ENCODE measurements at places on chromosomes 7 and 10.

- DNase-seq = no peak
Observed at GRCh38 chr10:53754596-53755250, 982.1 kb upstream of the MBL2 start.

DNA sequence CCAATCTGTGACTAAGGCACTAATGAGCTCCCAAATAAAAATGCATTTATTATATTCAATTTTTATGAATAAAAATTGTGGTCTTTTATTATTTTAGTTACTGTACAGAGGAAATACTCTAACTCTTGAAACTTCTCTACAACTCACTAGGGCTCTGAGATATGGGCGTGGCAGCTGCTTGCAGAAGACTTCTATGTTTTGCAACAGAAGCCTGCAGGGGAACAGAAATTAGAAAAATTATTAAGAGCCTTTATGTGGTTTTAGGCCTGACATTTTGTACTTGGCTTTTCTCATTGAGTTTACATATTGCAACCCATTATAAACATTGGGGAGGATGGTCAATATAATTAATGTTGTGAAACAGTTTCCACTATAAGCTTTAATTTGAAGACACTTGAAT is 581.4 kb downstream of the TNS3 start:
- DNase-seq = no peak

DNA sequence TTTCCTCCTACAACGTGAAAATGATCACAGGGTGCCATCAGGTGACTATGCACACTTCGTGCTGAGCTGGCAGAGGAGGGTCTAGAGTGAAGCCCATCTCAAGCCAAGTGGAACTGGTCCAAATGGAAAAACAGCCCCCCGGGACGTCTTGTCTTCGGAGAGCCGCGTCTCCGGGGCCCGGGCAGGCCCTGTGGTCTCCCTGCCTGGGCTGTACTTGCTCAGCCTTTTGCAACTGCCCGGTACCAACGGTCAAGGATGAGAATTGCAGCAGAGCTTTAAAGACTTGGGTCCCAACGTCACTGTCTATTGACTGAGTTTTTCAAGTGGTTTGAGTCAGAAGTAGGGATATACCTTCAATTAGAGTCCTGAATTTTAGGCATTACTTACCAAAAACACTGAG is 315.5 kb downstream of the PTPRN2 start:
- DNase-seq = no peak

- DNase-seq = no peak
Observed at GRCh38 chr10:99850021-99850766, 67.8 kb downstream of the ABCC2 start.

GRCh38 chr7:14834456-14834855 is 68.1 kb downstream of the DGKB start:
- peak; percentile 84 for DNase-seq

All from EL (cell line).